PC-3 (cell line): ENCODE measurements at places on chromosomes 2 and 18. TPM values are rescaled to one million over a fixed set of nuclear protein-coding genes. Genes with fewer than 3 reads are reported as not detected.

GRCh38 chr2:73050121-73050545, 21.4 kb downstream of the SFXN5 start:
- no peak for DNase-seq

The MCEE gene
- 10.9 and 15.3 TPM in 2 replicates for total RNA-seq

DNA sequence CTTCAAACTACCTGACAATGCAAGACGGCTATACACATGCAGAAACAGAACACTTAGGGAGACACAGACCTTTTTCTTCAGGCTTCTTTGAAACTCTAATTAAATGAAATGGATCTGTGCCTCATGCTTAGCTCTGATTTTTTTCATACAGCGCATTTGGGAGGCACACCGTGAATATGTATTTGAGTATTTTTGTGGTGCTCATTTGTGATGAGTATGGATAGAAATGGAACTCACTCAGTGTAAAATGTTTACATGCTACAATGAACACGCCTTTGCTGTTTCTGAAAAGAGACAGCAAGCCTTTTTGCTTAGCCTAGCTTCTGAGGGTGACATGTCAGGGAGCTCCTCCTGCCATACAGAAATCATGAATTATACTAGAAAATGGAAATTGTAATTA, 113.3 kb downstream of the FSHR start:
- no peak for DNase-seq

GRCh38 chr18:79518028-79518682, 122.4 kb downstream of the NFATC1 start:
- no peak for DNase-seq

- no peak for DNase-seq
Observed at GRCh38 chr18:50410894-50411293, 36.0 kb downstream of the SKA1 start.

DNA sequence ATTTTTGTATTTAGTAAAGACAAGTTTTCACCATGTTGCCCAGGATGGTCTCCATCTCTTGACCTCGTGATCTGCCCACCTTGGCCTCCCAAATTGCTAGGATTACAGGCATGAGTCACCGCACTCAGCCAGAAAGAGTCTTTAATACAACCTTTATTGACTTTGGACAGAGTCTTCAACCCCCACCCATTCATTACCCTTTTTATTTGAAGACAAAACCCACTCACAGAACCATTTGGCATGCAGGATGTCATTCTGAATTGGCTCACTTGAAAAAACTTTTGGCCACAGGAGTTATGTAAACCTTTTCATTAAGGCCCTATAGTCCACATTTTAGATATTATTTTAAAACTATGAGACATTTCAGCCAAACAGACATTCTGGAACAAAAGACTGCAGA, 217.9 kb upstream of the RND3 start:
- DNase-seq: peak; percentile 65

- DNase-seq: no peak
Observed at GRCh38 chr18:38611036-38611964, 1045.7 kb upstream of the CELF4 start.

DNA sequence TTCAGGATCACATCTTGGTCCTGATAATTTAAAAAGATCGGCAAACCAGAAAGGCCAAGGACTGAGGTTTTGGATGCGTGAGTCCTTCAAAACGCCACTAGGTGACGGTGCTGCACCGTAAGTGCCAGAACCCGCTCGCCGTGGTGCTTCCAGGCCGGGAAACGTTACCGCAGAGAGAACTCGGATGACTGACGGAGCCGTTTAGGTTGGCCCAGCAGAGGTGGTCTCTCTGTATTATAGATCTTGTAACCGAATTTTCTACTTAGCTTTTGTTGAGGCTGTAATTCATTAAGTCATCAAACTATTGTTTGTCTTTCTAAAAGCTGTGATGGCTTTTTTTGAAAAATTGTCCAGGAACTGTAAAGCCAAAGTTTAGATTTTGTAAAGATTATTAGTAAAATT, 39.8 kb upstream of the ADCYAP1 start:
- peak; percentile 86 for DNase-seq
